ENCODE measurements at places on chromosomes 2 and 18. TPM values are rescaled to one million over a fixed set of nuclear protein-coding genes. Genes with fewer than 3 reads are reported as not detected.

The EPG5 gene
- 9.1 TPM for total RNA-seq

The TACR1 gene
- total RNA-seq = not detected

The TWIST2 gene
- 0.91 TPM for total RNA-seq

The G6PC2 gene
- not detected for total RNA-seq

The UGT1A4 gene
- total RNA-seq = not detected

The MYL12B gene
- total RNA-seq = 686 TPM

The CYP27C1 gene
- not detected for total RNA-seq

The DSG1 gene
- total RNA-seq = not detected

The KCNIP3 gene
- total RNA-seq = 0.97 TPM

The C2orf81 gene
- total RNA-seq = 0.46 TPM

The PSMA8 gene
- total RNA-seq = not detected

The SPP2 gene
- total RNA-seq = not detected

The NR4A2 gene
- under 0.01 TPM for total RNA-seq

The REG3G gene
- total RNA-seq = not detected

The MYCN gene
- total RNA-seq = 0.65 TPM

The HES6 gene
- total RNA-seq = 8.8 TPM

The ATP6V1C2 gene
- total RNA-seq = not detected

The SEMA4C gene
- total RNA-seq = 25.2 TPM

The DNAJC5G gene
- not detected for total RNA-seq

The DYNAP gene
- total RNA-seq = not detected

The SLC30A3 gene
- 0.32 TPM for total RNA-seq

The GPR39 gene
- total RNA-seq = not detected

The FOXD4L1 gene
- total RNA-seq = not detected

The SP5 gene
- total RNA-seq = not detected

The SGPP2 gene
- total RNA-seq = not detected

The SNED1 gene
- 6.2 TPM for total RNA-seq

The CNOT9 gene
- total RNA-seq = 54.0 TPM
